ENCODE measurements at places on chromosomes 16 and 17. TPM values are rescaled to one million over a fixed set of nuclear protein-coding genes. Genes with fewer than 3 reads are reported as not detected.

- no peak for DNase-seq
Measured at GRCh38 chr16:83351846-83352245, 455.9 kb upstream of the HSBP1 start.

DNA sequence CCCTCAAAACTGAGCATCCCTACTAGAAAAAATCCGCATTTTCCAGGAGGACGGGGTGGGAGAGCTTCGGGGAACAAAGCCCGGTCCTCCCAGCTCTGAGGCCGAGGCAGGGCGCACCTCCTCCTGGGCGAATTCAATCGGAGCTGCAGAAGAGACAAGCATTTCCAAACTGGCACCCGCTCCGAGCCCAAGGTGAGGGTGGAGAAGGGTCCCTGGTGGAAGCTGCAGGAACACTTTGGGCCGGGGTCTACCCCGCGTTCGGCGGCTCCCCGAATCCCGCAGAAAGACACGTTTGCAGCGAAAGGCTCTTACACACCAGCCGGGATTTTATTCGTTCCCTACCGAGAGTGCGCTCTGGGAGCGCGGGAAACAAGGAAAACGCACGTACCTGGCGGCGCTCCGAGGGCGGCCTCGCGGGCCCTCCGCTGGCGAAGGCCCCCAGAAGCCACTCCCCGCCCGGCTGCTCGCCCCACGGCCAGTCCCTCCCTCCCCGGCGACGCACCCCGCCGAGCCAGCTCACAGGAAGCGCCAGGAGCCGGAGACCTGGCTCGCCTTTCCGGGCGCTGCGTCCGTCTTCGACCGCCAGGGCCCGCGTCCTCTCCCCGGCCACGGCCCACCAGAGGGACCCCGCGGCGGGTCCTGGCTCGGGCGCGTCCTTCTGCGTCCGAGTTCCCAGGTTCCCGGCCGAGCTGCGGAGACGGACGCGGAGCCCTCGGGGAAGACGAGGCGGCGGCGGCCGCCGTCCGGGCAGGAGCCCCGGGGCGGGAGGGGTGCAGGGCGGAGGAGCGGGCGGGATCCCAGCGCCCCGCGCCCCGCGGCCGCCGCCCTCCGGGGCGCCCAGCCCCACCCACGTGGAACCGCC is 49.8 kb upstream of the BAHCC1 start:
- DNase-seq: no peak

- DNase-seq: no peak
Measured at GRCh38 chr17:57561072-57561861, 183.8 kb downstream of the CCDC182 start.

DNA sequence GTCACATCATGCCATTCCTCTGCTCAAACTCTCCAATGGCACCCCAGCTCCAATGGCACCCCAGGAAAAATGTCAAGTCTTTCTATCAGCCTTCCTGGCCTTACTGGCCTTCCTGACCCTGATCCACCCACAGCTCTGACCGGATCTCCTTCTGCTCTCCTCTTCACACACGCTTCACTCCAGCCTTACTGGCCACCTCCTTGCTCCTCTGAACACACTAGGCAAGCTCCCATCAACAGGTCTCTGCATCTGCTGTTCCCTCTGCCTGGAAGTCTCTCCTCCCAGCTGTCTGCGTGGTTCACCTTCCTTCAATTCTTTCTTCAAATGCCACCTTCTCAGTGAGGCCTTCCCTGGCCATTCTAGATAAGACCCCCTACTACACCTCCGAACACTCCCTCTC is 43.4 kb downstream of the MYO1D start:
- no peak for DNase-seq

DNA sequence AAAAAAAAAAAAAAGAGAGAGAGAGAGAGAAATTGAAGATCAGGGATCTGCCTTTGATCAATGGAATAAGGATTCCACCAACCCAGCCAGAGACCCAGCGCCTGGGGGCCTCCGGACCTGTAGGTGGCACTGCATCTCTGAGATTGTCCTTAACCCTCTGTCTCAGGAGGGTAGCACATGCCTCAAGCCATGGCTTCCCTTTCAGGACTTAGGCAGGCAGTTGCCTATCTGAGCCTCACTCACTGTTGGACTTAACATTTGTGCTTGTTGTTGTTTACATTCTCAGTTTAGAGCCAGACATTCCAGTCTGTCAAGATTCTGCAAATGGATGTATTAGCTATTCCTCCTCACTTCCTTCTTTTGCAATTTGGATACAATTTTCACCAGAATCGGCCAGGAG is 5.1 kb upstream of the SCNN1B start:
- no peak for DNase-seq

Gene SHISA9
- 33.1 TPM for total RNA-seq

Gene TMC8
- total RNA-seq: 3.4 TPM

Gene OR2C1
- 1.9 TPM for total RNA-seq

Gene RHOT2
- total RNA-seq: 88.7 TPM
